Activated T-helper 17 cell treated with anti-CD3 and anti-CD28 coated beads, Interleukin-2, amount 50 U/mL, for 72 hours (primary cell): ENCODE measurements at places on chromosomes 12 and 14. TPM values are rescaled to one million over a fixed set of nuclear protein-coding genes. Genes with fewer than 3 reads are reported as not detected.
A peak's percentile ranks its signal among the peaks of the same experiment; 100 is the strongest.

DNA sequence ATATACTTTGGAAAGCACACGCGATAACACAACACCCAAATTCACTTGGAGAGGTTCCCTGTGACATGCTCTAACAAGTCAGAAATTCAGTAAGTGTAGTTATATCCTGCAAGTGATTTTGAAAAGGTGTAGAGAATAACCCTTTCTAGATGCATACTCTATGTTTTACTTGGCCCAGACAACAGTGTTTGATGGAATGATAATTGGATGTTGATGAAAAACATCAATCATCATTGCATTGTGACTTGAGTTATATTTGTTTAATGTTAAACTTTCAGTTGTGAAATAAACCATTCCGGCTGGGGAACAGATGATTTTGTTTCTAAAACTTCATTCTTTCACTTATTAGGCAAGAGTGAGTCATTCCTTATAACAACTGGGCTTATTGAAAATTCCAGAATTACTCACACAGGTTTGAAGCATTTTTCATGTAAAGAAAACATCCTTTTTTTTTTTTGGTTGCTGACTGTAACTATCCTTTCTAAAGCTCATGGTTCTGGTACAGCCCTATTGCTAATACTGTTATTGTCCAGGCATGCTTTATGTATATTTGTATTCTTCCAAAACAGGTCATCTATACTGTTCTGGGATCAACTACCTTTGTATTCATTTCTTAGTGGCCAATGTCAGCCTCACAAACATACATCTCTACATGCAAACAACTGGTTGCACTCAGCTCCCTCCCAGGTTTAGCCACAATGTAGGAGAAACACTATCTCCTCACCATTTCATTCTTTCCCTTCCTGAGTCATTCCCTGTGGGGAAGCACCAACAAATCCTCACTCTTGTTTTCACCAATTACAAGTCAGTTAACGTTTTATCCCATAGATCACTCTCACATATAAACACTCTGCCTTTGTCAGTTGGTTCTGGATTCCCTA, 121.2 kb upstream of the LRIG3 start:
- ATAC-seq, result peak; percentile 47

- ATAC-seq, result no peak
Observed at GRCh38 chr12:71533703-71534102, 94.1 kb downstream of the LGR5 start.

GRCh38 chr12:52277486-52278245, 3.2 kb downstream of the KRT86 start:
- no peak for ATAC-seq

DNA sequence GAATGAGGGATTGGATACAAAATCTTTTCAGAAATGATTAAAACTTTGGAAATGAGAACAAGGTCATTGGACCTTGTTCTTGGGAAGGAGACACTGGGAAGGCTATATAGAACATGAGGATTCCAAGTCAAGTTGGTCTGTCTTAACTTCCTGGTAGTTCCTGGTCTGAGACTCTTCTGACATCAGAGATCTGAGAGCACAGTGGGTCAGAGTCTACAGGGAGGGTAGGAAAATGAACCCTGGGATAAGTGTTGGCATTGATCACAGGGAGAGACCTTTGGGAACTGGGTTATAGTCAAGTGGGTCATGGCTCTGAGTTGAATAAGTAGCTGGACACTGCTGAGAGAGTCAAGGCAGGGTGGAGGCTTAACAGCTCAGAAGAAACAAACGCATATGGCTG, 17.3 kb upstream of the KCNA1 start:
- ATAC-seq, result no peak

BBOF1 gene
- 0.91 TPM for total RNA-seq

- ATAC-seq, result peak; percentile 55
Observed at GRCh38 chr14:51880835-51881580, 20.6 kb downstream of the GNG2 start.

DNA sequence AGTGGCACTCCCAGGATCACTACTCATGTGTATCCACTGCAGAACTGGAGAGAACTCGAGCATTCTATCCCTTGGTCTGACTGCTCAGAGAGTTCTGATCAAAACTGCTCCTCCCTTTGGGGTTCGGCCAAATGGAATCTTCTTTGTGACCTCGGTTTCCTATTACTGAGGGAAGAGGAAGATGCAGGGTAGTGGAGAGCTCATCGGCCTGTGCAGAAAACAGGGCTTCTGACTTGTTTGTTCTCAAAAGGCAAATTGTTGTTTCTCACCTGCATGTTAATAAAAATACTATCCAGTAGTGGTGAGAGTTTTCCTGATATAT, 17.1 kb upstream of the AKAP6 start:
- ATAC-seq, result no peak

- no peak for ATAC-seq
Observed at GRCh38 chr12:100820314-100820713, 25.7 kb downstream of the ANO4 start.

- peak; percentile 52 for ATAC-seq
Observed at GRCh38 chr12:52585946-52586345, 12.3 kb upstream of the KRT74 start.

GRCh38 chr12:52062167-52063081, 7.4 kb upstream of the ATG101 start:
- no peak for ATAC-seq

- no peak for ATAC-seq
Observed at GRCh38 chr12:56932867-56933266, 1.3 kb downstream of the SDR9C7 start.

DNA sequence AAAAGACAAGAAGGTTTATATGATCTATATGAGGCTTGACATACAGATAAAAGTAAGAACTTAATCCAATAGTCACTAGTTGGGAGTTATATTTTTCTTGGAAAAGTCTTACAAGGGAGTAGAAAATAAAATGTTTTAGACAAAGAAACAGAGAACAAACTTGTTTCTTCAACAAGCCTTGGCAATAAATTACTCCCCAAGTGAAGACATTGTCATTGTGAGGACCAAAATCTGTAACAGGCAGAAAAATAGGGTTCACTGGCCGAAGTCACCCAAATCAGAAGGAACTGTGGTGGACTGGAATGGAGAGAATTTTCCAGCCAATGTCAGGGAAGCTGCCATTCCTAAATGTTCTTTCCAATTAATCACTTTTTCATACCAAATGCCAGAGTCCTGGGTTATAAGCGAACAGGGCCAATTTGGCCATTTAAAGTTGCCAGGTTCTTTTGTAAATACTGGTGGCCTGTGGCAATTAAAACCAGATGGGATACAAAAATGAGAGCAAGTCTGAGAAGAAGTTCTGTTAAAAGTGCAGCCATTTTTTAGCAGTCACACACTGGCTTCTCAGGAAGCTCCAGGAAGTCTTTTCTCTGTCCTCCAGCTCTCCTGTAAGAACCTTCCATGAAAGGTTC, 117.3 kb upstream of the OVCH1 start:
- ATAC-seq, result no peak

- ATAC-seq, result no peak
Observed at GRCh38 chr12:124194893-124195566, 99.9 kb upstream of the RFLNA start.

DNA sequence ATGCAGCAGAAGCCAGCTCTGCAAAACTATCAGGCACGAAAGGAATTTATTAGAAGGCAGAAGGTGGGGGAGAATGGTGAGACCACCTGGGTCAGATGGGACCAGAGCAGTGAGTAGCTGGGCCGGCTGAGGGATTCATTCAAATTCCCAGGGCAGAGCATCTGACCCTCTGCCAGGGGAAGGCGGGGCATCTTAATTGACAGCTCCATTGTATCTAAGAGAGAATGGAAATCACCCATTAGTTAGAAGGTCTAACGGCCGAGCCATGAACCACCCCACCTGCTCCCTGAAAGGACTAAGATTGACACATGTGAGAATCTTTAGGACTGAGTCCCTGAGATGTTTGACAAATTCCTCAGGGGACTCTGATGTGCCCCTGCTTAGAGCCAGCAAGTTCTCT, 83.7 kb downstream of the PHETA1 start:
- no peak for ATAC-seq

DNA sequence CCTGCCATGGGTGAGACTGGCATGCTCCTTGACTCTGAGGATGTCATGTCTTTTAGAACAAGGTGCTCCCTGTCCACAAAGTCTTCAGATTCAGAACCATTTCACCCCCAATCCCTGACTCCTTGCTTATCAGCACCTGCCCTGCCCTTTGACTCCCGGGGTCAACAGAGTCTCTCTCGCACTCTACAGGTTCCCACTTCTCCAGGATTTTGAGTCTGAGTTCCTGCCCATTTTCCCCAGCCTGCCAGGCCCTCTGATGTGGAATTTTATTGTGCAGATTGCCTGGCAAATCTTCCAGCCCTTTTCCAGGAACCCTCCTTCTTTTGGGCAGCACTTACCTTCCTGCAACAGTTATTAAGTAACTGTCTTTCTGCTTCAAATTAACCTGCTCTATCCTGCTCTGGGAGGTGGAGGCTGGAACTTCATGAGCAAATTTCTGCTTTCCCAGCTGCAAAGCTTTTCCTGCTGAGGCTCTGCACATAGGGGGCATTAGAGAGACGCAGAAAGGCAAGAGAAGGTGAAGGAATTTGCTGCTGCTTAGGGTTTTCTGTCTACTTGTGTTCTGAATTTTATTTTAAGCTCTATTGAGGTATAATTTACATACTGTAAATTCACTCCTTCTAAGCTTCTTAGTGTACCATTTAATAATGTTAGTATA, 259.1 kb downstream of the PCNX1 start:
- no peak for ATAC-seq

BDKRB2 gene
- total RNA-seq, result not detected

LIMA1 gene
- total RNA-seq, result 61.8 TPM

C12orf60 gene
- total RNA-seq, result 3.7 TPM
